Stimulated activated CD8-positive, alpha-beta memory T cell treated with anti-CD3 and anti-CD28 coated beads, Interleukin-7, amount 100 ng/mL, for 48 hours (primary cell): ENCODE measurements at places on chromosomes 7 and 10.

GRCh38 chr7:142459551-142459963 lies 201.7 kb upstream of the PRSS58 start:
- no peak for DNase-seq

- DNase-seq: no peak
These were observed 1.8 kb upstream of the KIF20B start for GRCh38 chr10:89699581-89700064.

DNA sequence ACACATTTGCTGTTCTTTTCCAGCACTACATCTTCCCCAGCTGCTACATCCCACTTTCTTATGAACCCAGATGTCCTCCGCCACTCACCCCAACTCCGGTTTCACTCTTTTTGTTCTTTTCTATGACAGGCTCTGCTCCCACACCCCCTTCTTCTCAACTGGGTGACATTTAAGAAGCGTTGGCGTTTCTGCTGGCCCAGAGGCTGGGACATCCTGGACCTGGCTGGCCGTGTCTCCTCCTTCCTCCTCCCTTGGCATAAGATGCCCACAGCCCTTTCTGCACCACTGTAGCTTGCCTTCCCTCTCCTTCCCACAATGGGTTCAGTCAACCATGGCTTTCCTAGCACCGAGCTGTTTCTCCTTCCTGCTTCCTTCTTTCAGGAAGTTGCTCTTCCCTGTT lies 9.4 kb upstream of the CALML5 start:
- no peak for DNase-seq

- no peak for DNase-seq
These were observed at the start of gene FXYD4 for GRCh38 chr10:43371418-43371817. Gene FXYD4, plus strand, starts transcription at chr10:43371636. Its CDS starts 2,111 bp downstream, at chr10:43373747.

DNA sequence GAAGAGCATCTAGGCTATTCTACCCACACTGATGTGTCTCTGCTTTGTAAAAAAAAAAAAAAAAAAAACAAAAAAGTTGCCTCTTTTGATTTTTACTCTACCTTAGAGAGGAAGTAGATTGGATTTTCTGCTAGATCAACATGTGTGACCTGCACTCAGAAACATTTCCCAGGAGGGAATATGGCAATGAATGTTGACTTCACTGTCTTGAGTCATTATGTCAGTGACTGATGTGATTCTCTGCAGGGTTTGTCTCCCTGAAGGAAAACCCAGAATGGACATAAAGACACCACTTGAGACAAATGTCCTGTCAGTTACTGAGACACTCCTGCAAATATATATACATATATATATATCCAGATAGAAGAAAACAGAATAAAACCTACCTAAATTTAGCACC lies 370.3 kb downstream of the BMPER start:
- DNase-seq: no peak

DNA sequence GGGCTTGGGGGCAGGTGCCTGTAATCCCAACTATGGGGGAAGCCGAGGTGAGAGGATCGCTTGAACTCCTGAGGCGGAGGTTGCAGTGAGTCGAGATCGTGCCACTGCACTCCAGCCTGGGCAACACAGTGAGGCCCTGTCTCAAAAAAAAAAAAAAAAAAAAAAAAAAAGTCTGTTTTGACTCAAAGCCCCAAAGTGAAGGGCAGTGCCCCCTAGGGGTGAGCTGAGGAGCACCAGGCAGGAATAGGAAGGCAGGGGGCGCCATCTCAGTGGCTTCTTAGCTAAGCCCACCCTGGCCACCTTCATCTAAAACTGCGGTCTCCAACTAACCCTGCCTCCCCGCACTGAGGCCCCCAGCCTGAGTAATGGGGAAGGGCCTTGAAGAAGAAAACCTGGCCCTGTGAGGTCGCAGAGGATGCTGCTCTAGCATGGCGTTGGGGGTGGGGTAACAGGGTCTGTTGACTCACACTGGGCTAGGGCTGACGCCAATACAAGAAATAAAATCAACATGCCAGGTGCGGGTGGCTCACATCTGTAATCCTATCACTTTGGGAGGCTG lies 9.8 kb downstream of the PODXL start:
- no peak for DNase-seq

GRCh38 chr7:140213684-140214074 lies 36.9 kb upstream of the KDM7A start:
- no peak for DNase-seq

- no peak for DNase-seq
These were observed 150.4 kb upstream of the PRPS1L1 start for GRCh38 chr7:18177815-18178660.

DNA sequence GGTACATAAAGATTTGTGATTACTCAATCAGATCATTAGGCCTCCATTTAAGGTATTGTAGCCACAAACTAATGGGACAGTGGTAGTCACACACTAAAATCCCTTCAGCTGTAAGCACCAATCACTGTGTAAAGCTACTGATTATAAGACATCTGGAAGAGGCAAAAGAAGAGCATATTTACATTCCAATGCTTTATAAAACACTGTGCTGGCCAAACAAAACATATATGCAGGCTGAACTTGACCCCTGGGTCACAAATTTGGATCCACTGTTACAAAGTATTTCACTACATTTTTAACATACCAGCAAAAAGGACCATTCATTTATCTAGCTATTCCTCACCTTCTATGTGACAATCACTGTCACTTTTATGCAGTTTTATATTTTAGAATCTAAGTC lies 41.4 kb upstream of the ANLN start:
- no peak for DNase-seq

- DNase-seq: no peak
These were observed 183.7 kb downstream of the SORCS1 start for GRCh38 chr10:106980495-106981451.

- no peak for DNase-seq
These were observed 284.4 kb upstream of the PHYHIPL start for GRCh38 chr10:58892031-58892531.

- DNase-seq: no peak
These were observed 21.2 kb upstream of the ENO4 start for GRCh38 chr10:116828116-116828515.

GRCh38 chr10:132924046-132924952 lies 18.1 kb downstream of the CFAP46 start:
- DNase-seq: no peak

GRCh38 chr10:75403144-75403938 lies 1.8 kb upstream of the ZNF503 start:
- DNase-seq: no peak

DNA sequence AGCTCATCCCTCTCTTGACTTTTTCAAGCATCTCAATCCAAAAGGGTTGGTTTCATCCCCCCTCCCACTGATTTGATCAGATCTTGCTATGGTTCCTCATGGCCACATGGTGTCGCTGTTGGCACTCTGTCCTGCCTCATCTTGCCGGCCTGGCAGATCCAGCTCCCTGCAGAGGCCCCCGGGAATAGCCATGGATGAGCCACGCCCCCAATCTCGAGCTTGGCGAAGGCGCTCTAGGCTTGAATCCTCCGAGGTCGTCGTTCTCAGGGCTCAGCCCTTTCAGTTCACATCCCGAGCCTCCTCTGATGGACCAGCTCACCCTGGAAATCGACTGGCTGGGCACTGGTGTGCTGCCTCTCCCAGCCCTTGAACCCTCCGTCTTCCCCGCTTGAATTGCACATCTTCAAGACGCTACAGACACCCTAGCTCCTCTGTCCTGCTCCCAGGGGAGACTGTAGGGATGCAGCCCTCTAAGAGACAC lies 628.7 kb downstream of the TYW1 start:
- DNase-seq: no peak

GRCh38 chr7:132150711-132151110 lies 425.6 kb downstream of the PLXNA4 start:
- no peak for DNase-seq

DNA sequence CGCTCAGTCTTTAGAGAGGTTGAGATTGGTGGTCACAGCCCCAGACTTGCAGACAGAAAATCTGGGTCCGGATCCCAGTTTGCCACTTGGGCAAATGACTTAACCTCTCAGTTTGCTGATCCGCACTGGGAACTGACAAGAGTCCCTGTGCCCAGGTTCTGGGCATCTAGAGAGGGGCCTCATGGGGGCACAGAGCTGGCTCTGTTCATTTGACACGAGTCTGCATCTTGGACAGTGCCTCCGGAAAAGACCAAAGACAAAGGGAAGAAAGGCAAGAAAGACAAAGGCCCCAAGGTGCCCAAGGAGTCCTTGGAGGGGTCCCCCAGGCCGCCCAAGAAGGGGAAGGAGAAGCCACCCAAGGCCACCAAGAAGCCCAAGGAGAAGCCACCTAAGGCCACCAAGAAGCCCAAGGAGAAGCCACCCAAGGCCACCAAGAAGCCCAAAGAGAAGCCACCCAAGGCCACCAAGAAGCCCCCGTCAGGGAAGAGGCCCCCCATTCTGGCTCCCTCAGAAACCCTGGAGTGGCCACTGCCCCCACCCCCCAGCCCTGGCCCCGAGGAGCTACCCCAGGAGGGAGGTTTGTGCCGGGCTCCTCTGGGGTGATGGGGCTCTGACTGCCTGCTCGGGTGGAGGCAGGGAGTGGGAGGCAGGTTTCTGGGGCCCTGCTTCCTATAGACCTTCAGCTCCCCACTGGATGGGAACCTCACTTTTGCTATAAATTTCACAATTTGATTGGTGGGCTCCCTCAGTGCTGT lies 2.3 kb downstream of the AEBP1 start:
- no peak for DNase-seq

GRCh38 chr10:71762324-71762723 lies 11.0 kb downstream of the VSIR start:
- DNase-seq: no peak

DNA sequence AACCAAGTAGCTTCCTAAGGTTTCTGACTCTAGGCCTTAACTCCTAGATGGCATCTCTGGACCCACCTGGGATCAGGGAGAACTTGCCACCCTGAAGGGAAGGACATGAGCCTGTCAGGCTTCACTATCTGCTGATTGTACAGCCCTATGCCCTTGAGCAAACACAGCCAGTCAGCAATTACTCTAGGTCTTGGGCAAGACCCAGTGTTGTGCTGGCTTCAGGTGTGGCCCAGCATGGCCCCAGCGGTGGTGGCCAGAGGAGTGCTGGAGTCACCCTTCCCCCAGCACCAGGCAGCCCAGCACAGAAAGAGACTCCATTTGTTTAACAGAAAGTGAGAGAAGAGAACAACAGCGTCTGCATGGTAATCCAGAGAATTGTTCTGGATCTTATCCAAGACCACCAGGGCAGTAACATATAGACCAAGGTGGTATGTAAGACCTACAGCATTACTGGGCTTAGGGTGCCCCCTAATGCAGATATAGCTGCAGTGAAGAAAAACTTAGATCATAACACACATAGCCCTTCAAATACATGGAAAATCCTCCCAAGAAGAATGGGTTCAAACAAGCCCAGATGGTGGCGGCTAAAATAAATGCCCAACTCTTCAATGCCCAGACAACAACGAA lies 207.7 kb downstream of the MAGI2 start:
- DNase-seq: no peak

- DNase-seq: no peak
These were observed 134.2 kb downstream of the NRCAM start for GRCh38 chr7:108322046-108322445.

- no peak for DNase-seq
These were observed 636.5 kb downstream of the GALNT17 start for GRCh38 chr7:71768450-71768849.

GRCh38 chr10:5623081-5623748 lies 43.2 kb downstream of the ASB13 start:
- peak; percentile 77 for DNase-seq

DNA sequence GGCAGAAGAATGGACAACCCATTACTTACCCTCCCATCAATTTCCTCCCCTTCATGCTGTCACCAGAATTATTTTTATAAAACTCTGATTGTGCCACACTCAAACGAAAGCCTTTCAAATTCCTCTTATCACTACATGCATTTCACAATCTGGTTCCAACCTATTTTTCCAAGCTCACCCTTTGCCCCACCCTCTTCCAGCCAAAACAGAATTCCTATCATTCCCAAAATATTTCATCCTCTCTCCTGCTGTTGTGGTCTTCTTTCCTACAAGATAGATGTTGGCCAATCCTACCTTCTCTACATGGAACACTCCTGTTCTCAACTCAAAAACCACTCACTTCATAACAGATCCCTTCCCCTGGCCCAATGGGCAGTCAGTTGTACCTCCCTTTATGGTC lies 111.5 kb downstream of the ELAPOR2 start:
- no peak for DNase-seq

DNA sequence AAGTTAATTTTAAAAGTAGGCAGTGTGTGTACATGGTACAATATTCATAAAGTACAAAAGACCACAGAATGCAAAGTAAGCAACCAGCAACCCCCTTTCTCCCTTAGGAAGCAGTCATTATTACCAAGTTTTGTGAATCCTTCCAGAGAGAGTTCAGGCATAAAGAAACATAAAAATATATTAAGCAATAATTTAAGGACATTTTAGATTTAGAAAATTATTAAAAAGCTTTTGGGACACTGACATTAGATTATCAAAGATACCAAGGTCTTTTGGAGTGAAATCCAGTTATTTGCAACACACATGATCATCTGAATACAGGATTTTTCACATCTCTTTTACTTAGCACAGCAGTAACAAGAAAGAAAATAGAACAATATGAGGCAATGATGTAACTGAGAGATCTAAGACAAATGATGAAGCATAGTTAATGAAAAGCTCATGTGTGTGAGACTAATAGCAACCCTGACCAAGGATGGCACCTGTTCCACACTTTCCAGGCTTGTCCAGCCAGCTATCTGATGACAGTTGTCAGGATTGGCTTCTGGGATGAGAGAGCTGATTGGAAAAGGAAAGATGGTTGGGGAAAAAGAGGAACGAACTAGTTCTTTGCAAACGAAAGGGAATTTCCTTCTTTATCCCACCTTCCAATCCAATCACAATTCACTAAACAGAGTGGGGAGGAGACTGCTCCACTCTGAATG lies 115.5 kb upstream of the LAMB4 start:
- no peak for DNase-seq

DNA sequence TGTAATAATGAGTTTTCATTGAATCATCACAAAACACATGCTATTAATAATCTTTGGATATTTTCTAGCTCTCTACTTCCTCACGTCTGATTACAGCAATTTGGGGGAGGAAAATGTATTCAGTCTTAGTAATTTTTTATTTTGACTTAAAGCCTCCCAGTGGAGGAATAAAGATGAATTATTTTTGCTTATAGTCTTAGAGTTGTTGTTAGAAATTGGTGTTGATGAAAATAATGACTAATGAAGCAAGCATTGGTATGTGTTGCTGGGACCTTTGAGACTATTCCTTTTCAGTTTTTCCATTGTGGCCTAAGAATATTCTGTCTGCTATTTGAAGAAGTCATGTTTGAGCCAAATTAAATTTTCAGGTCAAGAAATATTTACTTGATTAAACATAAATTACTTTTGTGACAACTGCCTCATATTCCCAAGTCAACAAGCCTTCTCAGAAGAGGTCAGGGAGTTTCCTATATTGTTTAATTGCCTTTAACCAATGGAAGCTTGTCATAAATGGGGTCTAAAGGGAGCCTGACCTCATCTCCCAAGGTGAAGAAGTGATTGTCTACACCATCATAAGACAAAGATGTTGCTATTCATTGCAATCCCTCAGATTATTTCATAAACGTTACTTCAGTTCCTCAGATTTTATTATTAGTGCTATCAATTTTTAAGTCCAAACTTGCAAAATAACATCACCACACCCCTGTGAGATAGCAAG lies 90.0 kb downstream of the ST7 start:
- no peak for DNase-seq

- DNase-seq: no peak
These were observed 17.5 kb downstream of the ZNF862 start for GRCh38 chr7:149855361-149856305.
